ENCODE measurements at places on chromosomes 3 and 15. TPM values are rescaled to one million over a fixed set of nuclear protein-coding genes. Genes with fewer than 3 reads are reported as not detected.

Gene DNAJC17
- total RNA-seq = 62.1 TPM

- DNase-seq = no peak
These were observed 119.4 kb downstream of the GADL1 start for GRCh38 chr3:30775040-30775439.

DNA sequence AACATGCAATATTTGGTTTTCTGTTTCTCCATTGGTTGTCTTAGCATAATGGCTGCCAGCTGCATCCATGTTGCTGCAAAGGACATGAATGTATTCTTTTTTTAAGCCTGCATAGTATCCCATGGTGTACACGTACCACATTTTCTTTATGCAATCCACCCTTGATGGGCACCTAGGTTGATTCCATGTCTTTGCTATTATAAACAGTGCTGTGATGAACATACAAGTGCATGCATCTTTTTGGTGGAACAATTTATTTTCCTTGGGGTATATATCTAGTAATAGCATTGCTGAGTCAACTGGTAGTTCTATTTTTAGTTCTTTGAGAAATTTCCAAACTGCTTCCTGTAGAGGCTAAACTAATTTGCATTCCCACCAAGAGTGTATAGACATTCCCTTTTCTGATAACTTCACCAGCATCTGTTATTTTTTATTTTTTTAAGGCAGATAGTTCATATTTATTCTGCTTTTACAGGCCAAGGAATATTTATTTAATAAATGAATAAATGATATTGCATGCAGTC lies 62.4 kb upstream of the NPHP3 start:
- DNase-seq = no peak

DNA sequence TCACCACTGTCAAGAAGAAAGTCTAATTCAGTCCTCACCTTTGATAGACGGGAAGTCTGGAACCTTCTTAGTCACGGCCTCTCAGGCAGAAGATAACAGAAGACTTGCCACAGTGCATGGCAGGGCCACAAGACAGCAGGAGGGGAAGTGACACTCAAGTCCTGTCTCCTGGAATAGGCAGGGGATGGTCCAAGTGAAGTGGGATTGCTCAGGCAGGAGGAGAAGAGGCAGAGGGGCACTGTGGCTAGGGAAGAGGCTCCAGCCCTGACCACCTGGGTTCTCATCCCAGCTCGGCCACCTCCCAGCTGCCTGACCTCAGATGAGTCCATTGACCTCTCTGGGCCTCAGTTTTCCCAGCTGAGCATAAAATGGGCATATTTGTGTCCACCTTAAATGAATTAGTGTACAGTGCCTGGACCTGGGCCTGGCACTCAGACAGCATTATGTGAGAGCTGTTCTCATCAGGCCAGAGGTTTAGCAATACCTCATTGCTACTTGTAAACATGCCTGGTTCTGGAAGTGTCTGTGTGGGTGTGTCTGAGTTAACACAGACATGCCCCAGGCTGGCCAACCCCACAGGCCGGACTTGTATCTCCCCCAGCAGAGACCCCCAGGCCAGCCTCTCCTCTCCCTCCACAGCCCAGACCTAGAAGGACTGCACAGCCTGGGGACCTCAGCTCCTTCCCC lies 11.5 kb upstream of the PCSK6 start:
- DNase-seq = no peak

- DNase-seq = no peak
These were observed 1.1 kb upstream of the BLOC1S6 start for GRCh38 chr15:45586125-45586524.

Gene BAHD1
- 31.5 TPM for total RNA-seq

GRCh38 chr3:43871627-43872245 lies 181.0 kb downstream of the ABHD5 start:
- DNase-seq = no peak

DNA sequence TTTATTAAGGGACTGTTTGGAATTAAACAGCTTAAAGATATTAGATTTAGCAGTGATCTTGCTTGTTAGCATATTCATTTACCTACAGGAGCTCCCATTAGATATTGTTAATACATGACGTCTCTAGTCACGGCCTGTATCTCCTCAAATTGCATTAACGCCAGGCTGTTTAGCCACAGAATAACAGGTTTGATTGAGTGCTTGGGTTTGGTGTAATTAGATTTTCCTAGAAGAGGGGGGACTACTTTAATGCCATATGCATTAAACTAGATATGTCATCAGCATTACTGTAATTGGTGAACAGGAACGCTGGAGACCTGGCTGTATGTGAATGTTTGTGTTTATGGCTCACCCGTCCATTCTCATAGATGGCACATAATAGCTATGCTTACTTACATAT lies 841.4 kb upstream of the NR2F2 start:
- DNase-seq = no peak

Data from activated T-cell treated with anti-CD3 and anti-CD28 coated beads, Interleukin-2, amount 50 U/mL, for 4 hours (primary cell).